Fibroblast of villous mesenchyme (primary cell): ENCODE measurements at places on chromosomes 4 and X. TPM values are rescaled to one million over a fixed set of nuclear protein-coding genes. Genes with fewer than 3 reads are reported as not detected.

Gene CSAG1
- not detected in 2 replicates for total RNA-seq

Gene APELA
- total RNA-seq: not detected in 2 replicates

Gene TCP11X2
- not detected in 2 replicates for total RNA-seq

GRCh38 chr4:6162885-6163284, 37.5 kb downstream of the JAKMIP1 start:
- no peak for DNase-seq
